ENCODE measurements at places on chromosomes 12 and 14. TPM values are rescaled to one million over a fixed set of nuclear protein-coding genes. Genes with fewer than 3 reads are reported as not detected.

The ZNF10 gene
- 26.0 TPM for total RNA-seq

- no peak for DNase-seq
These were observed 961.8 kb downstream of the FLRT2 start for GRCh38 chr14:86491743-86492142.

GRCh38 chr12:21073822-21074460 is 57.1 kb upstream of the SLCO1B1 start:
- DNase-seq, result no peak

The RPL10L gene
- not detected for total RNA-seq

DNA sequence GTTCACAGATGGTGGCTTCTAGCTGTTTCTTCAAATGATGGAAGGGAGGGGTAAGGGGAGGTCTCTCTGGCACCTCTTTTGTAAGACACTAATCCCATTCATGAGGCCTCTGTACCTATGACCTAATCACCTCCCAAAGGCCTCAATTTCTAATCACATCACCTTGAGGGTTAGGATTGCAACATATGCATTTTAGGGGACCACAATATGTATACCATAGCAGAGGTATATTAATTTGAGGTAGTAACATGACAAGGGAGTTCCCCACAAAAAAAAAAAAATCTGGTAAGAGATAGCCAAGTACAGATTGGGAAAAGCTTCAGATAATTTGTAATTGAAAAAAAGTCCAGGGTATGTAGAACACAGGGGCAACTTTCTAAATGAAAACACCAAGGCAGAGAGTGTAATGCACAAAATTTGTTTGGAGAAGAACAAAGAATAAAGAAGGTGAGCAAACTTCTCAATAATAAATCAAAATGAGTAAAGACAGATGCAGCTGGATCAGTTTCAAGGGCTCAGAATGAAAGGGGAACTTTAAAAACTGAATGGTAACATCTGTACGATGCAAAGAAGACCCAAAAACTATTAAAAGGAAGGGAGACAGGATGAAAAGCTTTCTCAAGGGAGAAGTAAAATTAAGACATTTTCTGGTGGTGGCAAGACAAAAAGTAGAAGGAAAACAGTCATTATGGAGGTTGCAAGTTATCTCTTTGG is 125.5 kb upstream of the DCN start:
- no peak for DNase-seq

The SCN8A gene
- total RNA-seq, result 2.7 TPM

The LRRC43 gene
- 4.9 TPM for total RNA-seq

The CCDC197 gene
- total RNA-seq, result not detected

All from mesothelial cell of epicardium (in vitro differentiated cells).